ENCODE measurements at places on chromosomes 2 and 18.
A peak's percentile ranks its signal among the peaks of the same experiment; 100 is the strongest.

DNA sequence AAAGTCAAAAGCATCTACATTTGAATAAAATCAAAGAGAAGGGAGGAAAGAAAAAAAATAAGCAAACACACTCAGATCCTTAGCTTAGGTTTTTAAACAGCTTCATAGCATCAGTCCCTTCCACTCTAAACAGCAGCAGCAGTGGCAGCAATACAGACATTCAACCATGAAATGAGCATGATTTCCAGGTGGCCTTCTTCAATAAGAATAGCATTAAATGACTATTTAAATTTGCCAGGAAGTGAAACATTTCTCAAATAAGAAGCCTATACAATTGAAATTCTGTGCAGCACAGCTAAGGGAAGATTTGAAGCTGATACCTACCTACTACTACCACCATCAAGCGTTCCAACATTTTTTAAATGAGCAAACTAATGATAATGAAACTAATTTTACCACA is 138.1 kb upstream of the REG3G start:
- no peak for DNase-seq

DNA sequence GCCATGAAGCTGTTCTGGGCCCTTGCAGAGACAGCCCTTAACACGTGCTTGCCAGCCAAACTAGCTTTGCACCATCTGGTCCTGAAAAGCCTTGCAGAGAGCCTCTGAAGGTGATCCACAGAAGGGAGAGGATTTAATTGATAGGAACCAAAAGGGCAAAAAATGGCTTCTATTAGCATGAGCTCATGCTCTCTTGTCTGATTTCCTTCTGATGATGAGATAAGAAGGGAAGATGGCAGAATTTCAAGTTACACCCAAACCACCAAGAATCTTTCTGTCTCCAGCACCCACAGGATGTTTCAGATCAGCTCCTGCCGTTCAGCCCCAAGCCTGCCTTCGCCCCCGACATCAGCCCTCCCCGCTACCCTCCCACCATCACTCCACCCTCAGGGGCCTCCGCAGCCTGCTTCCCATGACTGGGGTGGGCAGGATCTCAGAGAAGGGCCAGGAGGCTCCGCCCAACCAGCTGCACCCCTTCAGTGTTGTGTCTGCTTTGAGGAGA is 23.4 kb upstream of the GLI2 start:
- no peak for DNase-seq

- DNase-seq = no peak
Observed at GRCh38 chr18:51273437-51273836, 76.0 kb upstream of the MEX3C start.

- no peak for DNase-seq
Observed at GRCh38 chr2:88400037-88400767, 52.3 kb downstream of the FOXI3 start.

- no peak for DNase-seq
Observed at GRCh38 chr2:134312482-134312881, 58.6 kb downstream of the MGAT5 start.

DNA sequence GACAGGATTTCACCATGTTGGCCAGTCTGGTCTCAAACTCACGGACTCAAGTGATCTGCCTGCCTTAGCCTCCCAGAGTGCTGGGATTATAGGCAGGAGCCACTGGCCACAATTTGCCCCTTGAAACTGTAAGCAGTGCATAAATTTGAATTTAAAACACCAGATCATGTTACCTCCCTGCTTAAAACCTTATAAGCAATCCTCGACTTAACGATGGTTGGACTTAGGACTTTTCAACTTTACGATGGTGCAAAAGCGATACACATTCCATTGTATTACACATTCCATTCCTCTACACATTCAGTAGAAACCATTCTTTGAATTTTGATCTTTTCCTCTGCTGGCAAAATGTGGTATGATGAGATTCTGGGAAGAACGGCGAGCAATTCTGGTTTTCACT is 23.2 kb upstream of the EFR3B start:
- DNase-seq = no peak

DNA sequence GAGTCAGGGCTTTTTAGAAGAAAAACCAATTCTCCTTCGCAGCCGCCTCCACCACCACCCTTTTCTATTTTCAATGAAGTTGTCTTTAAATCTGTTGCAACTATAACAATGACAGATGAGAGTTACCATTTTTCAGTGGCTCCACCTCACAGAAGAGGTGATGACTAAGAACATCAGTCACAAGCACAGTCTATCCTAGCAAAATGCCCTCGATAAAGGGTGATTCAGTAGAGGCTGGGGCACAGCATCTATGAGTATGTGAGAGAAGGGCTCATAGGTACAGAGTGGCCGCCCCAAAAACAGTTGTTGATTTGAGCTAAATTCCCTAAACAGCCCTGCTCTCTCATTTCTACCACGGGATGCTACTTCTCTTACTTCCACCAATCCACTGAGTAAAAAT is 310.8 kb upstream of the MGAT5 start:
- DNase-seq = no peak

DNA sequence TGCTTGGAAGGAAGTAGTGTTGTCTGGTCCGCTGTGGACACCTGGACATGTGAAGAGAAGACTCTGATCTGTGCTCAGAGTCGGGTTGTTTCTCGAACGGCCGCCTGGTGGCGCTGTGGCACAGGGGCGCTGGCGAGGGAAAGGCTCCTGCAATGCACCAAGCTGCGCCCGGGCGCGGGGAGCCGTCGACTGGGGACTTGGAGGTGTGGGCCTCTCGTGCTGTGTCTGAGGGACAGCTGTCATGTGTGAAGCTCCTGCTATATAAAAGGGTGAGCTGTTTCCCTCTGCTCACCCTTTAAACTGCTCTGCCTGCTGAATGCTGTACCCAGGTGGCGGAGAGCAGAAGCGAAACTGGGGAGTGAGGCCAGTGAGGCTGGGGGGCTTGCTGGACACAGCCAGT is 44.0 kb downstream of the GNAL start:
- DNase-seq = peak; percentile 52

GRCh38 chr2:161166538-161167409 is 6.5 kb downstream of the TANK start:
- DNase-seq = peak; percentile 63

GRCh38 chr18:47346016-47346415 is 94.6 kb upstream of the SKOR2 start:
- no peak for DNase-seq

GRCh38 chr2:201357221-201357620 is at the start of gene FLACC1:
Gene FLACC1 (minus strand): TSS chr2:201357345. CDS start chr2:201351404, 5,941 bp downstream.
- DNase-seq = no peak

GRCh38 chr2:157809212-157809611 is 66.9 kb downstream of the ACVR1 start:
- DNase-seq = no peak

DNA sequence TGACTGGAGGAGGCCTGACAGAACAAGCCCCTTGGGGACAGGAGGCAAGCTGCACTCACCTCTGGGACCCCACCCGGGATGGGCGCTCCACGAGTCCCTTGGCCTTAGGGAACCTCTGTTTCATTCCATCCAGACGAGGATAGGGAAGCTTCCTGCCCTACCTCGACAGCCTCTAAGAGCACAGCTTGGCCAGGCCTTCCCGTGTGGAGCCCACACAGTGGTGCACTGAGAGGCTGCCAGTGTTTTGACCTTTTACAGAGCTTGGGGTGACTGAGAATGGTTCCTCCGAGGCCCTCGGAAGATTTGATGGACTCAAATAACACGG is 91.4 kb upstream of the SMAD7 start:
- DNase-seq = no peak

- no peak for DNase-seq
Observed at GRCh38 chr2:181786371-181787228, 104.9 kb upstream of the ITPRID2 start.

- no peak for DNase-seq
Observed at GRCh38 chr18:41072946-41073345, 882.1 kb upstream of the PIK3C3 start.

GRCh38 chr2:35347561-35347960 is 1008.0 kb upstream of the CRIM1 start:
- DNase-seq = no peak
